Right renal cortex interstitium (tissue), 3 donors: ENCODE measurements at places on chromosomes 2 and 18. TPM values are rescaled to one million over a fixed set of nuclear protein-coding genes. Genes with fewer than 3 reads are reported as not detected.

GRCh38 chr2:217215877-217216276 lies 356.0 kb upstream of the TNP1 start:
- DNase-seq, result no peak

Gene CDH20
- polyA plus RNA-seq, result 3.7 TPM

DNA sequence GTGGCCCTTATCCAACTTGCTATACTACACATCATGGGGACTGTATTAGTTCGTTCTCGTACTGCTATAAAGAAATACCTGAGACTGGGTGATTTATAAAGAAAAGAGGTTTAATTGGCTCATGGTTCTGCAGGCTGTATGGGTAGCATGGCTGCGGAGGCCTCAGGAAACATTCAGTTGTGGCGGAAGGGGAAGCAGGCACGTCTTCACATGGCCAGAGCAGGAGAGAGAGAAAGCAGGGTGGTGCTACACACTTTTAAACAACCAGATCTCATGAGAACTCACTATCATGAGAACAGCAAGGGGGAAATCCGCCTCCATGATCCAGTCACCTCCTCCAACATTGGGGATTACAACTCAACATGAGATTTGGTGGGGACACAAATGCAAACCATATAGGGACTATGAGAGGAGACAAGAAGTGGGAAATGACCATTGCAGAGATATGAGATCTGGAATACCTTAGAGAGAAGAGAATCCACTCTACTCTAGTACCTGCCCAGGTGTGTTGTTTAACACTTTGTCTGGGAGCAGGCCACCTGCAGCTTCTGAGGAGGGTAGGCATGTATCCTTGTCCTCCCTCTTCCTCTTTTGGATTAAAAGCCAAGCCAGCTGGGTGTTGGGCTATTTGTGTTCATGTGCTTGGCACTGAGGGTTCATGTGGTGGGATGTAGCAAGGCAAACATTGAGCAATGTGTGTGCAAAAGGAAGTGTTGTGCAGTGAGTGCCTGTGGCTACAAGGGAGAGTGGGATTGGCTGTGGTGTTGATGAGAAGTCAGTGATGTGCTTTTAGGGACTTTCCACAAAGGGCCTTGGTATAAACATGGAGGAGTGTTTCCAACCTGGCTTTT lies 22.8 kb downstream of the TTLL4 start:
- no peak for DNase-seq

- no peak for DNase-seq
Observed at GRCh38 chr2:176844461-176844860, 368.1 kb upstream of the HNRNPA3 start.

DNA sequence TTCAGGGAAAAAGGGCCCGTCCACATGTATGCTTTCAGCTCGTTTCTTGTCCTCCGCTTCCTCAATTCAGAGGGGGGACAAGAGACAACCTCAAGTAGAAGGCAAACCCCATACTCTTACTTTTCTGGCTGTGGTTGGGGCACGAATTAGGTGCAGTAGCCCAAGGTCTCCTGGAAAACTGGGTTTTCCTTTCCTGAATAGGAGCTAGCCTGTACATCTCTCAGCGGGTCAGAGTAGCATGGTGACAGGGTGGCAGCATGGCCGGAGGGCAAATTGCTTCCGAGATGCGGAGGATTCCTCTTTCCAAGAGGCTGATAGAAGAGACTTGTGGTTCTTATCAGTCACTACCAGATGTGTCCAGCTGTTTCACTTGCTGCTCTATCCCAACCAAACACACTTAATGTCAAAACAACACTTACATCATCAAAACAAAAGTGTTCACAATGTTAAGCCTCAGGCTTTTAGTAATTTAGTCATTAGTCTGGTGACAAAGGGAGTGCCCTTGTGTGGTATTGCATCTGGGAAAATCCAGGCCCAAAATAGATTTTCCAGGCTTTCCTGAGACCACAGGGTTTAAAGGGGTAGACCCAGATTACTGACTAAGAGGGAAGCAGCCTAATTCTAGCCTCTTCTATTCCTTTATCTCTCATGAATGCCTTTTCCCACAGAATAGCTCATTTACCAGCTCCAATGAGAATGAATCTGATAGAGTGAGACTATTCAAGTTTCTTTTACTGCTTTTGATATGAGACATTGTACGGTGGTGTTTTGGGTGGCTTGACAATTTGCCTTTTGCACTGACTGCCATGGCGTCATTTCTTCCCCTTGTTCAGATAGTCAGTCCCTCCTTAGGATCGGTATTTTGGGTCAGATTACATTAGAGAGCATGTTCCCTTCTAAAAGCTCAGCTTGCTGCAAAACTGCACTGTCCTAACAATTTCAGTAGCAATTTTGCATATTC lies 162.0 kb downstream of the LTBP1 start:
- DNase-seq, result no peak

Gene FAM161A
- polyA plus RNA-seq, result 15.9 TPM
